ENCODE measurements at places on chromosomes 1 and 21. TPM values are rescaled to one million over a fixed set of nuclear protein-coding genes. Genes with fewer than 3 reads are reported as not detected.

Gene GJB3
- not detected for total RNA-seq

DNA sequence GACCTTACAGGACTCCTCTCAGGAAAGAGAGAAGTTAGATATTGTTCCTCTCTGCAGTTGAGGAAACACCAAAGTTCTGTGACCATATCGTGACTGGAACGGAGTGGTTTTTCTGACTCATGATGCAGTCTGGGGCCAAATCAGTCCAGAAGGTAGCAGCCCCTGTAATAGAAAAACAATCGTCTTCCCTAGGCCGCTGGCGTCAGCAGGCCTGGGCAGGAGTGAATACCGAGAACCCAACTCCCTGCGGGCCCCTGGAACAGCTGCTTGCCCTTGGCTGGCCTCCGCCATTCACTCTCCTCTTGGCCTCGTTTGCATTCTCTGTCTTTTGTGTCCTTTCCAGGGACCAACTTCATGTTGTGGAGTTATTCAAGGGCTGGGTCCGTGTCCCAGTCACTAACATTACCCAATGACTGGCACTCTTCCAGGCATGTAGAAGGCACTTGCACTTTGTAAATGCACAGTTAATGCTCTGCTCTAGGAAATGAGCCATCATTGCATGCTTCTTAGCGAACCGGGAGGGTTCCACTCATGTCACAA lies 10.9 kb upstream of the CD101 start:
- DNase-seq = peak; percentile 72

DNA sequence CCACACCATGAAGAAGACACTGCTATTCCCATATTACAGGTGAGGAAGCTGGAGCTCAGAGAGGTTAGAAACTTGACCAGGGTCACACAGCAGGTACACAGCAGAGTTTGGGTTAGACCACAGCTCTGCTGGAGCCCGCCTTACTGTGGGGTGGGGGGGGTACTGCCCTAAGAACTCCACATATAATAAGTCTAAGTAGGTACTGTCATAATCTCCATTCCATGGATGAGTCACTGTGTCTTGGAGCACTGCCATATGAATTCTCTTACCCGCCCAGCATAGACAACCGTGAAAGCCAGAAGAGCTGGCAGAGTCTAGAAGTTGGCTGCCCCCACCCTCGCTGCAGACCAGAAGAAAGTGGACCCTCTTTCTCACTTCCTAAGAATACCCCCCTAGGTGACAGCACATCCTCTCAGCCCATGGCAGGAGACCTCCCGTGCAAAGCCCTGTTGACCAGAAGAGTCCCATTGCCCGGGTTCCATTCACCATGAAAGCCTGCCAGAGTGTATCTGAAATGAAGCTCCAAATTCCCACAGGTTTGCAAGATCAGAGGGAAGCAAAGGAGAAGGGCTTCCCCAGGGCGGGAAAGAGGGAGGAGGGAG lies 5.2 kb upstream of the PLA2G2D start:
- DNase-seq = no peak

GRCh38 chr1:24322470-24323177 lies 3.5 kb downstream of the GRHL3 start:
- peak; percentile 88 for DNase-seq

DNA sequence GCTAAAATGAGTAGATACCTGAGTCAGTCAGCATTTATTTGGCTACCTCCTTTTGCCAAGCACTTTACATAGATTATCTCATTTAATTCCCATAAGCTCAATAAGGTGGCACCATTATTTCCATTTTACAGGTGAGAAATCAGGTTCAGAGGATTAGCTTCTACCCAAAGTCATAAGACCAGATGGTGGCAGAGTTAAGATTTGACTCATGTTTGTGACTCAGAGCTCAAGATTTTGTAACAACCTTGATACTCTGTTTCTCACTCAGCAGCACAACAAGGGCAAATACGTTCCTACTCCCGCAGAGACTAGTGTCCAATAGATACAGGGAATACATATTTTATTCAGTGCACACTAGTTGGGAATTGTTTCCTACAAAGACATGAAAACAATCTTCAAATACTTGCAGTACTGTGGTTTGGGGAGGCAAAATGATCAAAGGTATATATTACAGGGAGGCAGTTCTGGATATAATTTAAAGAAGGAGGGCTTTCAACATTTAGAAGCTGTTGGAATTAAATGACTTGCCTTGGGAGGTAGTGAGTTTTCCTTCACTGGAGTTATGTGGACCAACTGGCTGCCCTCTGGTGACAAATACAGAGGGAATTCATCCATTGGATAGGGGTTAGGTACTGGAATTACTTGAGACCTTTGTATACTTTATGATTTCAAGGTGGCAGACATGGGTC lies 3.6 kb downstream of the LEPR start:
- no peak for DNase-seq

DNA sequence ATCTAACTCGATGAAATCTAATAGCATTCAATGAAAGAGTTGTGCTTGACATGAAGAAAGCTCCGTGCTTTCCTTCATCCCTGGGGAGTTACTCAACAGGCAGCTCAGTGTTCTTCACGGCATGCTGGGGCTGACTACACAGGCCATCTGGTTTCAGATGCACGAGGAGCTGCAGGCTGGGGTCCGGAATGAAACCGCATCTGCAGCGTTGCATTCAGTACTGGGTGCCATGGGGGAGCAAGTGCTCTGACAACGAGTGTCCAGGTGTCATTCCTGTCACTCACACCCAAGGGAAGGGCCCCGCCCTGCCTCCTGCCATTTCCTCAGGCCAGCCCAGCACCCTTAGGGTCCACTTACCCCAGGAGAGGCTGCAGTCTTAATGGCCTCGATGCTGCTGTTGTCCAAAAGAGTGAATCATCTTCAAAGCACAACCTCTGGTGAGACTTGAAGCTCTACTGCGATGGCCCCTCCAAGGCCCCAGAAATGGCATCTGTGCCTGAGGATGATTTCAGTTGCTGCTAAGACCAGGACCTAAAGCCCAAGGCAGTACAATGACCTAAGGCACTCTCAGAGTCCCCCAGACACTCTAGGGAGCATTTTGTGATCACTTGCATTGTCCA lies 61.4 kb downstream of the STUM start:
- no peak for DNase-seq

Data from upper lobe of left lung (tissue), 6 donors.